Pancreas (tissue), 10 donors: ENCODE measurements at places on chromosomes 6 and 20. TPM values are rescaled to one million over a fixed set of nuclear protein-coding genes. Genes with fewer than 3 reads are reported as not detected.

The BMP5 gene
- 0.87 TPM for total RNA-seq

The BTNL2 gene
- total RNA-seq = not detected

GRCh38 chr20:11918391-11918845 is 725 bp downstream of the BTBD3 start:
- H3K4me3 ChIP-seq = no peak overlapping the region
- no peak for DNase-seq
- H3K27me3 ChIP-seq = no peaks in the 10 kb centered on the region
- H3K27ac ChIP-seq = peak overlapping the region; percentile 78
- H3K36me3 ChIP-seq = peaks cover 9% of the 10 kb centered on the region

The CEP57L1 gene
- total RNA-seq = 3.8 TPM

The MEI4 gene
- 1.4 TPM for total RNA-seq

- no peaks in the 10 kb centered on the region for H3K4me1 ChIP-seq
- H3K27ac ChIP-seq = no peak overlapping the region
Observed at GRCh38 chr6:163218361-163218894, 196.1 kb upstream of the QKI start.

DNA sequence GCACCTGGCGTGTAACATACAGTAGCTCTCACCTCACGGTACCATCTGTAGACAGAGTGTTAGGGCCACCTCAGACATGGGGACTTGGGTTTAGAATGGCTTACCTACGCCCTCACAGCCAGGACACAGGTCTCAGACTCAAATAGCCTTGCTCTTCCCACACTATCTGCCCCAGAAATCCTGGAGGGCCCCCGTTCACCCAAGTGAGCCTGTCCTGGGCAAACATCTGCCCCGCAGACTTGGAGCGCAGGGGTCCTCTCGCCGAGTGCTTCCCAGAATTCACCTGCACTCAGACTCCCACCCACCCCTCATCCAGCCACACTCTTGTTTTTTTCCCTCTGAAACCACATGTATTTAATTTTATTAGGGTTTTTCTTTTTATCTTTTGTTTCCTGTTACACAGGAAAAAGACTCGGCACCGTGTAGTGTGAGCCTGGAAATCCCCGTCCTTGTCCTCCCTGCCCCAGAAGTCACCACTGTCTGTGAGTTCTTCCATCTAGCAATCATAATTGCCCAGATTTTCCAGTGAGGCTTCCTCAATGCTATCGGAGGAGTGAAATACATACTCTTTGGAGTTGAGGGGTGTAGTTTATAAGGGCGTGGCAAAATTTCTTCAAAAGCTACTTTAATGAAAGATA is 17.1 kb upstream of the MAP1LC3A start:
- no peak for DNase-seq
- H3K36me3 ChIP-seq = peaks cover 28% of the 10 kb centered on the region
- H3K4me1 ChIP-seq = no peaks in the 10 kb centered on the region
- H3K27me3 ChIP-seq = no peaks in the 10 kb centered on the region

The PTK6 gene
- 0.83 TPM for total RNA-seq

- H3K27ac ChIP-seq = no peak overlapping the region
- no peaks in the 10 kb centered on the region for H3K27me3 ChIP-seq
- DNase-seq = no peak
- no peaks in the 10 kb centered on the region for H3K4me1 ChIP-seq
- H3K36me3 ChIP-seq = no peaks in the 10 kb centered on the region
Observed at GRCh38 chr20:5172167-5172601, 45.4 kb downstream of the CDS2 start.

The ADRM1 gene
- total RNA-seq = 33.3 TPM

DNA sequence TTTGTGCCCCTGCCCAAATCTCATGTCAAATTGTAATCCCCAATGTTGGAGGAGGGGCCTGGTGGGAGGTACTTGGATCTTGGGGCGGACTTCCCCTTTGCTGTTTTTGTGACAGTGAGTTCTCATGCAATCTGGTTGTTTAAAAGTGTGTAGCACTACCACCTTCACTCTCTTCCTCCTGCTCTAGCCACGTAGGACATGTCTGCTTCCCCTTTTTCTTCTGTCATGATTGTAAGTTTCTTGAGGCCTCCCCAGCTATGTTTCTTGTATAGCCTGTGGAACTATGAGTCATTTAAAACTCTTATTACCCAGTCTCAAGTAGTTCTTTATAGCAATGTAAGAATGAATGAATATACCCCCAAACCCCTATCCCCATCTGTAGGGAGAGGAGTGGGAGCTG is 1013.7 kb upstream of the MAP3K7 start:
- DNase-seq = no peak
- no peak overlapping the region for H3K27ac ChIP-seq
- no peak overlapping the region for H3K4me3 ChIP-seq
- H3K4me1 ChIP-seq = no peaks in the 10 kb centered on the region

DNA sequence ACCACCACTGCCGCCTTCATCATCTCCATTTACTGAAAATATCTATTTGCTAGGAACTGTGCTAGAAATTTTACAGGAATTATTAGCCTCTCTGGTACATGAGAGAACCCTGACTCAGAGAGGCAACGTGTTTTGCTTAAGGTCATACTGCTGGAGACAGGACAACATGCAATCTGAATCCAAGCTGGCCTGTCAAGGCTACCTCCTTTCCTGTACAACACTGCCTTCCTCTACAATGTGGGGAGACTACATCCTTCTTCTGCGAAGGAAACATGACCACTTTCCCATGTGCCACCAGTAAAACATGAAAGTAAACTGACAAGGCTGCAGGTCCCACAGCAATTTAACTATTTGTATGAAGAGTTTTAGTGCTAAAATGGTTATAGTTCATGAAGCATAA is 200.9 kb downstream of the BACH2 start:
- H3K27me3 ChIP-seq = no peaks in the 10 kb centered on the region
- no peak for DNase-seq
- H3K36me3 ChIP-seq = no peaks in the 10 kb centered on the region
- no peak overlapping the region for H3K27ac ChIP-seq

The TBX18 gene
- 0.84 TPM for total RNA-seq

- H3K27me3 ChIP-seq = no peaks in the 10 kb centered on the region
- H3K4me1 ChIP-seq = peaks cover 5% of the 10 kb centered on the region
- H3K4me3 ChIP-seq = peak overlapping the region; percentile 91
- H3K36me3 ChIP-seq = no peaks in the 10 kb centered on the region
Observed at GRCh38 chr6:89410788-89411144, 1.3 kb downstream of the RRAGD start.

- DNase-seq = no peak
- H3K4me1 ChIP-seq = peaks cover 8% of the 10 kb centered on the region
- no peak overlapping the region for H3K27ac ChIP-seq
- H3K27me3 ChIP-seq = no peaks in the 10 kb centered on the region
- no peaks in the 10 kb centered on the region for H3K36me3 ChIP-seq
Observed at GRCh38 chr6:7692453-7692784, 33.5 kb upstream of the BMP6 start.

DNA sequence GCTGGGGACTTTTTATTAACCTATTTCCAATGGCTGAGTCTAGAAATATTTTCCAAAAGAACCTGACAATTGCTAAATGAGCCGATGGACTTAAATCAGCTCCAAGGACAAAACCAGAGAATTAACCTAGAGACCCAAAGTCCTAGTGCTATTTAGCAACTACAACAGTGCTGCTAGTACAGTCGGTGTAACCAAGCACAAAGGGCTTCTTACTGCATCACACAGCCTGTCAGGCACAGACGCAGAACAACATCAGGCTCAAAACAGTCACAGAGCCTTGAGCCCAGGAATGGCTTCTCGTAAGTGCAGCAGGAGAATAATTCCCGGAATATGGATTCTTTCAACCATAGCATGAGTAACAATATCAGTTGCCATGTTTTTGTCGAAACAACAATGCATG is 70.0 kb downstream of the GFOD1 start:
- DNase-seq = no peak
- no peaks in the 10 kb centered on the region for H3K27me3 ChIP-seq
- H3K36me3 ChIP-seq = no peaks in the 10 kb centered on the region
- H3K4me1 ChIP-seq = peaks cover 23% of the 10 kb centered on the region
- H3K4me3 ChIP-seq = no peak overlapping the region

GRCh38 chr6:120876424-120876823 is 457.9 kb downstream of the TBC1D32 start:
- DNase-seq = no peak
- H3K4me1 ChIP-seq = no peaks in the 10 kb centered on the region
- no peaks in the 10 kb centered on the region for H3K27me3 ChIP-seq
- no peak overlapping the region for H3K27ac ChIP-seq
- no peak overlapping the region for H3K4me3 ChIP-seq
- no peaks in the 10 kb centered on the region for H3K36me3 ChIP-seq

GRCh38 chr6:75196081-75196687 is 9.7 kb downstream of the COL12A1 start:
- no peak overlapping the region for H3K4me3 ChIP-seq
- H3K36me3 ChIP-seq = no peaks in the 10 kb centered on the region
- H3K27me3 ChIP-seq = no peaks in the 10 kb centered on the region
- DNase-seq = no peak
- H3K4me1 ChIP-seq = no peaks in the 10 kb centered on the region

GRCh38 chr20:36823121-36823520 is 49.6 kb upstream of the DSN1 start:
- H3K4me1 ChIP-seq = no peaks in the 10 kb centered on the region
- no peak overlapping the region for H3K27ac ChIP-seq
- DNase-seq = no peak
- no peak overlapping the region for H3K4me3 ChIP-seq
- no peaks in the 10 kb centered on the region for H3K27me3 ChIP-seq

DNA sequence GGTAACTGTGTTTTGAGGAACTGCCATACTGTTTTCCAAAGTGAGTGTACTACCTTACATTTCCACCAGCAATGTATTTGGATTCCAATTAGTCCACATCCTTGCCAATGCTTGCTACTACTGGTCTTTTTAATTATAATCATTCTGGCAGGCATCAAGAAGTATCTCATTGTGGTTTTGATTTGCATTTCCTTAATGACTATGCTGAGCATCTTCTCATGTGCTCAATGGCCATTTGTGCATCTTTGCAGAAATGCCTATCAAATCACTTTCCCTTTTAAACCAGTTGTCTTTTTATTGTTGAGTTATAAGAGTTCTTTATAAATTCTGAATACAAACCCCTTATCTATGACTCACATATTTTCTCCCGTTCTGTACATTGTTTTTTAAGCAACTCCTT is 75.9 kb downstream of the ATG5 start:
- DNase-seq = no peak
- no peak overlapping the region for H3K27ac ChIP-seq
- H3K4me3 ChIP-seq = no peak overlapping the region
- H3K27me3 ChIP-seq = no peaks in the 10 kb centered on the region

GRCh38 chr20:25339608-25340007 is 51.0 kb downstream of the ABHD12 start:
- DNase-seq = peak; percentile 74
- no peaks in the 10 kb centered on the region for H3K27me3 ChIP-seq
- peaks cover 44% of the 10 kb centered on the region for H3K4me1 ChIP-seq
- H3K27ac ChIP-seq = peak overlapping the region; percentile 88
- H3K36me3 ChIP-seq = no peaks in the 10 kb centered on the region

The TNFAIP3 gene
- 11.1 TPM for total RNA-seq

The HRH3 gene
- total RNA-seq = not detected

GRCh38 chr6:170135461-170135820 is 155.4 kb downstream of the DLL1 start:
- no peak overlapping the region for H3K27ac ChIP-seq
- no peaks in the 10 kb centered on the region for H3K36me3 ChIP-seq
- no peaks in the 10 kb centered on the region for H3K4me1 ChIP-seq
- DNase-seq = no peak
- no peak overlapping the region for H3K4me3 ChIP-seq

The PRDM1 gene
- 1.5 TPM for total RNA-seq

The MUC21 gene
- total RNA-seq = not detected

GRCh38 chr6:143498428-143498827 is 13.1 kb downstream of the FUCA2 start:
- H3K27ac ChIP-seq = no peak overlapping the region
- no peak overlapping the region for H3K4me3 ChIP-seq
- H3K4me1 ChIP-seq = no peaks in the 10 kb centered on the region
- H3K27me3 ChIP-seq = no peaks in the 10 kb centered on the region
- H3K36me3 ChIP-seq = no peaks in the 10 kb centered on the region
- DNase-seq = no peak

DNA sequence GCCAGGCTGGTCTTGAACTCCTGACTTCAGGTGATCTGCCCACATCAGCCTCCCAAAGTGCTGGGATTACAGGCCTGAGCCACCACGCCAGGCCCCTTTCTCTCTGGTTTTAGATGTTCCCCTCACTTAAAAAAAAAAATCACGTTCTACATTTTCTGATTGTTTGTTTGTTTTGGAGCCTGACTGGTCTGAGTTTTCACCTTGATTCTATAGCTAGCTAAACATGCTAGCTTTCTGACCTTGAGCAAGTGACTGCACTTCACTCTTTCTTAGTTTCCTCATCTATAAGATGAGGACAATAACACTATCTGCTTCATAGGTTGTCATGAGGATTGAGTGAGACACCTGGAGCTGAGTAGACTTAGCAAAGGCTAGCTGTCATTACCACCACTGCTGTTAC is 43.7 kb downstream of the SHLD1 start:
- H3K27ac ChIP-seq = no peak overlapping the region
- H3K4me1 ChIP-seq = peaks cover 24% of the 10 kb centered on the region
- H3K27me3 ChIP-seq = no peaks in the 10 kb centered on the region
- DNase-seq = no peak
- H3K36me3 ChIP-seq = no peaks in the 10 kb centered on the region

DNA sequence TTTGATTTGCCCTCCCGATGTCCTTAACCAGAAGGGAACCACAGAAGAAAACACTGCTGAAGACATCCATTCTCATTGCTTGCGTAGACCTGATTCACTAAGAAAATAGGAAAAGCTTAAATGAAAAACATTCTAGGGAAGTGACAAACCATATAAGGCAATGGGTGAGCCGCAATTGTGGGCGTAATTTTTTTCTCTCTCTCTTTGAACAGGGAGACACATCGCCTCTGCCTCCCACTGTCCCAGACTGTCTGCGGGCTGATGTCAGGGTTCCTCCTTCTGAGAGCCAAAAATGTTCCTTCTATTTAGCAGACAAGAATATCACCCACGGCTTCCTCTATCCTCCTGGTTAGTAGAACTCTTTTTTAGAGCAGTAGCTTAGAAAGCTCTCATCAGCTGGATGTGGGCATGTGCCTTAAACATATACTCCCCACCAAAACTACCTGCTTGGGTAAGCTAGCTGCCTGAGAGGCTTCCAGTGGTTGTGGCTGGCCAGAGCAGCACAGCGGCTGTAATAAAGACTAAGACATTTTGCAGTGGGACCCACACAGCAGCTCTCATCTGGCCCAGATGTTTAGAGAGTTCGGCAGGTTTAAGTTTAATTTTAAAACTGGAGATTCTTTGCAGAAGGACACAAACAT is 22.7 kb upstream of the CTAGE9 start:
- H3K4me1 ChIP-seq = no peaks in the 10 kb centered on the region
- no peak overlapping the region for H3K27ac ChIP-seq
- H3K27me3 ChIP-seq = no peaks in the 10 kb centered on the region
- H3K4me3 ChIP-seq = no peak overlapping the region
- no peaks in the 10 kb centered on the region for H3K36me3 ChIP-seq

DNA sequence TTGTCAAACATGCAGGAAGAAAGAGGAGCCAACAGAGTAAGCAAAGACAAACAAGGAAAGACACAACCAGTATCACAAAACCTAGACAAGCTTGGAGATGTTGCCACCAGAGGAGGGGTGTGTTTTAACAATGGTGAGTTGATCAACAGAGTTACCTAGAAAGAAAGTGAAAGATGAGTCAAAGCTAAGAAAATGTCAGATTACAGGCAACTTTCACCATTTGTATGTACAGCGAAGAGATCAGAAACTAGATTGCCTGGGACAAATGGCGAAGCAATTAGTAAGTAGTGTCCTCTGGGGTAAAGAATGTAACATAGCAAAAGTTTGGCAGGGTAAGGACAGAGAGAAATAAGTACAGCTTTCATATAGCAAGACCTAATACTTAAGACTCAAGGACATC is 51.6 kb upstream of the POU3F2 start:
- H3K27ac ChIP-seq = no peak overlapping the region
- no peak for DNase-seq
- H3K4me1 ChIP-seq = no peaks in the 10 kb centered on the region
- H3K4me3 ChIP-seq = no peak overlapping the region
- no peaks in the 10 kb centered on the region for H3K27me3 ChIP-seq

The FKBP1C gene
- not detected for total RNA-seq
